B cell (primary cell): ENCODE measurements at places on chromosomes 13 and 19. TPM values are rescaled to one million over a fixed set of nuclear protein-coding genes. Genes with fewer than 3 reads are reported as not detected.

- H3K4me3 ChIP-seq = no peak overlapping the region
- no peak overlapping the region for H3K27ac ChIP-seq
- DNase-seq = no peak
These were observed 25.3 kb downstream of the RASA3 start for GRCh38 chr13:114106991-114107685.

DNA sequence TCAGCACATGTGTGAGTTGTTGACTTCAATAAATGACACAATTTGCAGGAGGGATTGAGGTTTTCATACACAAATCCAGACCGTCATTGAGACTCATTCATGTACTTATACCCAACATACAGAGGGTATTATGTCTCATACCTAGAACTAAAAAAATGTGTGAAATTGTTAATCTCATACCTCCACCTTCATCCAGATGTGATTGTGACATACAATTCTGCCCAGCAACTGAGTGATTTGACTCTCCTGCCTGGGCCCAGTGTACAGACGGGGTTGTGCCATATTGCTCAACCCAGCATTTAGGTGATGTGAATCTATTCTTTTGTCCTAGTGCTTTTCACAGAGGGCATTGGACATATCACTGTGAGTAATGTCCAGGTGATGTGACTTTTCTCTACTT is 12.6 kb upstream of the ZNF681 start:
- no peak for DNase-seq
- H3K4me3 ChIP-seq = no peak overlapping the region
- H3K27ac ChIP-seq = no peak overlapping the region
- H3K36me3 ChIP-seq = no peaks in the 10 kb centered on the region
- no peaks in the 10 kb centered on the region for H3K4me1 ChIP-seq

- DNase-seq = no peak
- H3K4me3 ChIP-seq = no peak overlapping the region
- no peaks in the 10 kb centered on the region for H3K36me3 ChIP-seq
- no peaks in the 10 kb centered on the region for H3K27me3 ChIP-seq
- no peak overlapping the region for H3K27ac ChIP-seq
These were observed 38.7 kb downstream of the KATNAL1 start for GRCh38 chr13:30268673-30269072.

DNA sequence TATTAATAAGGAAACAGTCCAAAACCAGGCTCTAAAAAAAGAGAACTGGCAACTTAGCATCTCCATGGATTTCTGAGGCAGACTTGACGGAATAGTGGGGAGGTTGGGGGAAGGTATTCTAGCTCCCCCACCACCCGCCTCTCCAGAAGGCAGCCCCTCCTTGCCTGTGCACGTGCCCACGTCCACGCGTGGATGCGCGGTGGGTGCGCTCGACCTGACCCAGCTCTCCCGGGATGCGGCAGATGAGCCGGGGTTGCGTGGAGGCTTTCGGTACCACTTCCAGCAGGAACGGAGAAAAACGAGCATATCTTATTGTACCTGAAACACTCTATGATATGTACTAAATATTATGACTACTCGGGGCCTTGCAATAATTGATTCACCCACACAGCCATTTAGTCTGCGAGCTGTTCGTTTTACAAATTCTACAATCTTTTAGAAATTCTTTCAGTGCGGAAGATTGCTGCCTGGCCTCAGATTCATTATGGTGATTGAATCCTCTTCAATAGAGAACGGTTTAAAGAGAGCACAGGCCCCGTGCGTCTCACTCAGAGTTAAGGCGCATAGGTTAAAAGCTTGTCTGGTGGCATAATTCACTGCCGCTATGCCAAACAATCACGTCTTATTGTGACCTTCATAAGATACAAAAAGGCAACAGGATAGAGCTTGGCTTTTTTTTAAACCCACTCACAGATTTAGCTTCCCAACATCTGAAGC is 117.9 kb downstream of the URI1 start:
- H3K36me3 ChIP-seq = no peaks in the 10 kb centered on the region
- no peak for DNase-seq
- H3K27me3 ChIP-seq = no peaks in the 10 kb centered on the region
- H3K4me1 ChIP-seq = no peaks in the 10 kb centered on the region
- H3K27ac ChIP-seq = no peak overlapping the region

GRCh38 chr19:58563823-58564222 is 5.4 kb upstream of the UBE2M start:
- no peak overlapping the region for H3K4me3 ChIP-seq
- H3K36me3 ChIP-seq = no peaks in the 10 kb centered on the region

DNA sequence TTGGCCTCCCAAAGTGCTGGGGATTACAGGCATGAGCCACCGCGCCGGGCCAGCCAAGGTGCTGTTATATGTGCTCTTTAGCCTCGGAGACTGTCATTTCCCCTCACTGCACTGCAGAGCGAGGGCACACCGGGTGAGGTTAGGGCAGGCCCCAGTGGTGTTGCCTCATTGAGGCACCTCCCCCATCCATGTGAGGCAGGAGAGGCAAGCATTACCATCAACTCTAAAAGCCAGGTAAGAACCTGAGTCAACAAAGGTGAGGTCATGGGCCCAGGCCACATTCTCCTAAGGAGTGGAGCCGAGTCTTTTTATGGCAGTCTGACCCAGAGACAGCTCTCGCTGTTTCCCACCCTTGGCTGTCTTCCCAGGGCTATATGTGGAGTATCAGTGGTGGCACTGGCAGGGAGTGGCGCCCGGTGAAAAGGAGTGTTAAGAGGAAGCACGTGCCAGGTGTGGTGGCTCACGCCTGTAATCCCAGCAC is 10.9 kb downstream of the B3GNT8 start:
- no peaks in the 10 kb centered on the region for H3K27me3 ChIP-seq
- H3K4me3 ChIP-seq = no peak overlapping the region
- no peak for DNase-seq
- H3K36me3 ChIP-seq = no peaks in the 10 kb centered on the region
- H3K4me1 ChIP-seq = no peaks in the 10 kb centered on the region

GRCh38 chr13:86986448-86986847 is 684.7 kb upstream of the SLITRK5 start:
- no peaks in the 10 kb centered on the region for H3K27me3 ChIP-seq
- no peak overlapping the region for H3K27ac ChIP-seq
- H3K4me1 ChIP-seq = no peaks in the 10 kb centered on the region
- DNase-seq = no peak

DNA sequence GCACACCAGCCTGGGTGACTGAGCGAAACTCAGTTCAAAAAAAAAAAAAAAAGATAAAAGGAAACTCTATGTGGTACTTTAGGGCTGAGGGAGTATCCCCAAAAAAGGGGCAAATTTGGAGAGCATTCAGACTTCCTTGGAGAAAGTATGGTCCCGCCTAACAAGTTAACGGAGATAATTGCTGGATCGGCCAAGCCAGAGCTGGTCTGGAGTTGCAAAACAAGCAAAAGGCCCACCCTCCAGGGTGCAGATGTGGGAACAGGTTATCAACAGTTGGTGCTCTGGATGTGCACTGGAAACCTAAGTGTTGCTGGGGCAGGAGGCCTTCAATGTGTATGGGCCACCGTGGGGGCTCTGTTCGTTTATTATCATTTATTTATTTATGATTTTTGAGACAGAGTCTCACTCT is 2.8 kb downstream of the IQCN start:
- H3K27ac ChIP-seq = no peak overlapping the region
- H3K36me3 ChIP-seq = no peaks in the 10 kb centered on the region
- no peaks in the 10 kb centered on the region for H3K27me3 ChIP-seq
- no peak overlapping the region for H3K4me3 ChIP-seq

DNA sequence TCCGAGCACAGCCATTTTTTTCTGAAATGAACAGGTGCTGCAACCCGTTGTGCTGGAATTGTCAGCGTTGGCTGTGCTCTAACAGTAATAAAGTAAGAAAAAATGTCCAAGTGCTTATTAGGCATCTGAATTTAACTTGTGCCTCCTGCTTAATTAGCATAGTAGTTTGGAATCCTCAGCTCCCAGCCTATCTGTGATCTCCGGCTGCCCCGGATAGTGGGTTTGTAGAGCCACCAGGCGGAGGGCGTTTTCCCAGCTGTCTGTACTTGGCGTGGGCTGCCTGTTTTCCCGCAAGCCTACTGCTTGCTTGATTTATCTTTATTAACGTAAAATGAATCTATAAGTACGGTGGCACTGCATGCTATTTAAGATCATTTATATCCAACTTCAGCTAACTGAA is 137.9 kb downstream of the MTUS2 start:
- no peak overlapping the region for H3K4me3 ChIP-seq
- no peaks in the 10 kb centered on the region for H3K27me3 ChIP-seq
- no peak for DNase-seq

- no peak overlapping the region for H3K4me3 ChIP-seq
- no peaks in the 10 kb centered on the region for H3K27me3 ChIP-seq
- no peaks in the 10 kb centered on the region for H3K36me3 ChIP-seq
- DNase-seq = no peak
- H3K27ac ChIP-seq = no peak overlapping the region
These were observed 852.7 kb upstream of the KLHL1 start for GRCh38 chr13:70960841-70961443.

- no peak overlapping the region for H3K4me3 ChIP-seq
- H3K27ac ChIP-seq = no peak overlapping the region
- no peak for DNase-seq
- H3K27me3 ChIP-seq = no peaks in the 10 kb centered on the region
- H3K4me1 ChIP-seq = no peaks in the 10 kb centered on the region
These were observed 73.2 kb upstream of the MEDAG start for GRCh38 chr13:30832845-30833332.

- peaks cover 2% of the 10 kb centered on the region for H3K36me3 ChIP-seq
- H3K4me1 ChIP-seq = peaks cover 60% of the 10 kb centered on the region
- peak overlapping the region; percentile 100 for H3K27ac ChIP-seq
- DNase-seq = no peak
- H3K4me3 ChIP-seq = no peak overlapping the region
These were observed 66.2 kb upstream of the GPR183 start for GRCh38 chr13:99373436-99373835.

DNA sequence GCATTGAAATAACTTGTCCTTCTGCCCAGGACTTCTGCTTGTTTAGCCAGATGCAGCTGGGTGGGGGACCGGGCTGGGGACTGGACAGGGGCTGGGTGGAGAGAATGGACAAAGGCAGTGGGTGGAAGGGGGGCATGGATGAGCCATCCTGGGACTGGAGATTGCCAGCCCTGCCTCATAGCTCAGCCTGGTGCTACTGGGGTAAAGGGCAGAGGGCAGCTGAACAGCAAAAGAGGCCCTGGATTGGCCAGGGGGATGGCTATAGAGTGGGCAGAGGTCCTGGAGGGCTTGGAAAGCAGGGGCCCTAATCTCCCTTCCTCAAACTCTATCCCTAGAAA is 17.7 kb upstream of the PLAUR start:
- no peaks in the 10 kb centered on the region for H3K4me1 ChIP-seq
- no peak overlapping the region for H3K4me3 ChIP-seq
- no peaks in the 10 kb centered on the region for H3K36me3 ChIP-seq
- no peaks in the 10 kb centered on the region for H3K27me3 ChIP-seq

- H3K4me3 ChIP-seq = no peak overlapping the region
- peaks cover 61% of the 10 kb centered on the region for H3K36me3 ChIP-seq
- H3K27me3 ChIP-seq = no peaks in the 10 kb centered on the region
- no peak overlapping the region for H3K27ac ChIP-seq
- DNase-seq = no peak
- H3K4me1 ChIP-seq = no peaks in the 10 kb centered on the region
These were observed 24.9 kb downstream of the CCDC8 start for GRCh38 chr19:46388311-46389095.

- H3K4me1 ChIP-seq = no peaks in the 10 kb centered on the region
- no peak overlapping the region for H3K4me3 ChIP-seq
These were observed 44.5 kb upstream of the GTF3A start for GRCh38 chr13:27379694-27380641.

DNA sequence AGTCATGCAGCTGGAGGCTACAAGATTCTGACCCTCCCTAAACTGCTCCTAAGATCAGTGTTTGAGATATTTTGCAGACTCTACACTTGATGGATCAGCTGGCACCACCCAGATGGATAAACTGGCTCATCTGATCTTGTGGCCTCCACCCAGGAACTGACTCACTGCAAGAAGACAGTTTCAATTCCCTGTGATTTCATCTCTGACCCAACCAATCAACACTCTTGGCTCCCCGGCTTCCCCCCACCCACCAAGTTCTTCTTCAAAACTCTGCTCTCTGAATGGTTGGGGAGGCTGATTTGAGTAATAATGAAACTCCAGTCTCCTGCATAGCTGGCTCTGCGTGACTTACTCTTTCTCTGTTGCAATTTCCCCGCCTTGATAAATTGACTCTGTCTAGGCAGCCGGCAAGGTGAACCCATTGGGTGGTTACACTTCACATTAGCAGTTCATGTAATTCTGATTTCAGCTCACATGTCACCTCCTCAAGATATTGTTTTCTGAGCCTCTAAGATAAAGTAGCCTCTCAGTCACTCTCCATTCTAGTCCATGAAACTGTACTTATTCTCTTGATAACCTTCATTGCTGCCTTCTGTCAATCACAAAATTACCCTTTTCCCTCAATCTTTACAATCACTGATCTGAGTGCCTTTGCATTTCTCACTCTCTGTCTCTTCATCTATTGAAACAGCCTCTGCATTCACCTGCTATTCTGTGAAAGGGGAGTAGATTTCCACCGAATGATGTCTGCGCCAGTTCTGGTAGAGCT is 9.9 kb upstream of the FPR3 start:
- H3K27me3 ChIP-seq = no peaks in the 10 kb centered on the region
- no peak overlapping the region for H3K27ac ChIP-seq
- peak; percentile 15 for DNase-seq
- no peaks in the 10 kb centered on the region for H3K36me3 ChIP-seq
- H3K4me3 ChIP-seq = no peak overlapping the region

GRCh38 chr19:54449701-54450069 is 686 bp downstream of the LENG8 start:
- H3K36me3 ChIP-seq = peaks cover 52% of the 10 kb centered on the region
- no peaks in the 10 kb centered on the region for H3K27me3 ChIP-seq
- H3K4me1 ChIP-seq = peaks cover 31% of the 10 kb centered on the region
- no peak for DNase-seq
- H3K27ac ChIP-seq = peak overlapping the region; percentile 98
- peak overlapping the region; percentile 77 for H3K4me3 ChIP-seq

DNA sequence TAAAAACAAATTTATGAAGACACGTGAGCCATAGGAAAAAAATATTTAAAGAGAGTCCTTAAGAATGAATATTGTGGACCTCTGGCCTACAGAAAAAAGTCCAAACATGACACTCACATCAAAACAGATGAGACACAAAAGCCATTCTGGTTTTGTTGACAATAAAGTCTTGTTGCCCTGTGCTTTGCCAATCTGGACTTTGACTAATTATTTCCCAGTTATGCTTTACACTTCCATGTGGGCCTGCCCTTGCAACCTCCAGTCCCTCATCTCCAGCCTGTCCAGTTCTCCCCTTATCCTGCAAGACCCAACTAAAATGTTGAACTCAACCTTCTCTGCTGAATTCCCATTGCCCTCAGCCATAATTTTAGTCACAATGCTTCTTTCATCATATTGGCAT is 184.5 kb upstream of the SERP2 start:
- DNase-seq = no peak
- H3K4me3 ChIP-seq = no peak overlapping the region
- no peaks in the 10 kb centered on the region for H3K27me3 ChIP-seq
- no peaks in the 10 kb centered on the region for H3K36me3 ChIP-seq
- H3K27ac ChIP-seq = no peak overlapping the region

ZNF536 gene
- not detected in 2 replicates for polyA plus RNA-seq

ZIM2 gene
- not detected in 2 replicates for polyA plus RNA-seq

ZNF541 gene
- polyA plus RNA-seq = 0.03 TPM in 1 of 2 replicates, not detected in the other

C1QTNF9B gene
- not detected in 2 replicates for polyA plus RNA-seq

ELANE gene
- polyA plus RNA-seq = 0.18 TPM in 1 of 2 replicates, not detected in the other

YJEFN3 gene
- 4.8 and 7.1 TPM in 2 replicates for polyA plus RNA-seq

GPC6 gene
- not detected in 2 replicates for polyA plus RNA-seq

GPX4 gene
- polyA plus RNA-seq = 303 and 317 TPM in 2 replicates

CIC gene
- 75.7 and 77.8 TPM in 2 replicates for polyA plus RNA-seq

PTGIR gene
- 2.1 and 5.3 TPM in 2 replicates for polyA plus RNA-seq

SLC25A30 gene
- polyA plus RNA-seq = 8.7 and 11.2 TPM in 2 replicates

CGB1 gene
- not detected in 2 replicates for polyA plus RNA-seq

ETFB gene
- polyA plus RNA-seq = 72.4 and 76.5 TPM in 2 replicates

FGF22 gene
- polyA plus RNA-seq = 0.34 and 0.37 TPM in 2 replicates

ZGLP1 gene
- polyA plus RNA-seq = 3.3 and 8.0 TPM in 2 replicates

SBSN gene
- polyA plus RNA-seq = not detected in 2 replicates

OLFM4 gene
- not detected in 2 replicates for polyA plus RNA-seq
